ENCODE measurements at places on chromosomes 5 and 9.
A peak's percentile ranks its signal among the peaks of the same experiment; 100 is the strongest.

- DNase-seq = no peak
These were observed 1759.5 kb upstream of the C9orf72 start for GRCh38 chr9:29332789-29333188.

- no peak for DNase-seq
These were observed 5.4 kb upstream of the ZDHHC12 start for GRCh38 chr9:128729302-128729701.

- DNase-seq = no peak
These were observed at the start of gene FGF18 for GRCh38 chr5:171418982-171419687. FGF18 (plus strand) TSS chr5:171419647; CDS start chr5:171420200, 553 bp downstream.

- DNase-seq = no peak
These were observed 384.2 kb downstream of the EFNA5 start for GRCh38 chr5:107286447-107287098.

GRCh38 chr5:153632748-153633290 is 142.3 kb downstream of the GRIA1 start:
- no peak for DNase-seq

DNA sequence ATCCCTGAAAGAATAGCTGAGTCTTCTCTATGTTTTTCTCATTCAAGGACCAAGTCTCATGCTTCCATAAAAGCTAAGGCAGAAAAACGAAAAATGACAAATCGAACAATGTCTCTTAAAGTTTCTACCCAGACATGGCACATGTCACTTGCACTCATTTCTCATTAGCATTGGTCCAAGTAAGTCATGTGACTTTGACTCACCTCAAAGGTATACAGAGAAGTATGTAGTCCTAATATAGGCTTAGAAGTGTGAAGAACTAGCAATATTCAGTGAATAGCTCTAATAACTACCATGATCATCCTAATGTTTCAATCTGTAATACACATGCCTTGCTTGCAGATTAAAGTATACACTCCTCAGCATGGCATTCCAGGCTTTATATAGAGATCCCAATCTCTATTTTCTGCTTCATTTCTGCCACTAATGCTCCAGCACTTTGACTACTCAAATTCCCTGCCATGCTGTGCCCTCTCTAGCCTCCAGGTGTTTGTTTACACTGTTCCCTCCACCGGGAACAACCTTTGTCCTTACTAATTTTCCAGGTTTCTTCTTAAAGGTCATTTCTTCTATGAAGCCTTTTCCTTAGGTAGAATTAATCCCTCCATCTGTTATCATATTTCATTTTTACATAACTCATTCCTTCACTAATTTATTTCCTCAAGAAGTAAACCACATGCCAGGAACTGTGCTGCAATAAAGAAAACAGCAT is 98.9 kb downstream of the CEMIP2 start:
- DNase-seq = no peak

DNA sequence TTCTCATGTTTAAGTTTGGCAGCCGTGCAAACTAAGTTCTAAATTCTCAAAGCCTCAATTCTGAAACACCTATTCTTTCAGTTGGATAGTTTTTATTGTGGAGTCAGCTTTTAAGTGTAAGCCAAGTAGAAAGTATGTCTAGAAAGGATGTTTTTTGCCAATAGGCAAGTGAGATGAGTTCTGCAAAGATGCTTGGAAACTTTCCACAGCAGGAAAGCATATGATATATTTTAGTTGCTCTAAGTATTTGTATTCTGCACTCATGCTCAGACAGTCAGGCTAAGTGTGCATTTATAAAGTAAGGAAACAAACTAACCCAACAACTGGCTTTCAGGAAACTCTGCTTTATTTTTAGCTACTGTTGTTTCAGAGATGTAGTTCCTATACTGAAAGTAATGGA is 67.3 kb upstream of the CDH18 start:
- DNase-seq = no peak

GRCh38 chr5:128842241-128842640 is 123.0 kb upstream of the SLC27A6 start:
- DNase-seq = no peak

GRCh38 chr5:159135896-159136531 is 36.3 kb upstream of the EBF1 start:
- no peak for DNase-seq

GRCh38 chr9:89305868-89306267 is 5.1 kb upstream of the CKS2 start:
- no peak for DNase-seq

DNA sequence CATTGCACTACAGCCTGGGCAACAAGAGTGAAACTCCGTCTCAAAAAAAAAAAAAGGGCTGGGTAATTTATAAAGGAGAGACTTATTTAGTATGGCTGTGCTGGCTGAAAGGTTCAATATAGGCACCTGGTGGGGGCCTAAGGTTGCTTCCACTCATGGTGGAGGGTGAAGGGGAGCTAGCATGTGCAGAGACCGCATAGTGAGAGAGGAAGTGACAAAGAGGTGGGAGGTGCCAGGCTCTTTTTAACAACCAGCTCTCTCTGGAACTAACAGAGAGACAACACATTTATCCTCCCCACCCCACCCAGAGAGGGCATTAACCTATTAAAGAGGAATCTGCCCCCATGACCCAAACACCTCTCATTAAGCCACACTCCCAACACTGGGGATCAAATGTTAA is 28.9 kb upstream of the SERINC5 start:
- DNase-seq = no peak

GRCh38 chr5:85052826-85053225 is 668.1 kb upstream of the EDIL3 start:
- no peak for DNase-seq

- DNase-seq = no peak
These were observed 60.2 kb downstream of the KCNIP1 start for GRCh38 chr5:170563824-170564567.

GRCh38 chr9:115034801-115035200 is 83.2 kb downstream of the TNC start:
- no peak for DNase-seq

DNA sequence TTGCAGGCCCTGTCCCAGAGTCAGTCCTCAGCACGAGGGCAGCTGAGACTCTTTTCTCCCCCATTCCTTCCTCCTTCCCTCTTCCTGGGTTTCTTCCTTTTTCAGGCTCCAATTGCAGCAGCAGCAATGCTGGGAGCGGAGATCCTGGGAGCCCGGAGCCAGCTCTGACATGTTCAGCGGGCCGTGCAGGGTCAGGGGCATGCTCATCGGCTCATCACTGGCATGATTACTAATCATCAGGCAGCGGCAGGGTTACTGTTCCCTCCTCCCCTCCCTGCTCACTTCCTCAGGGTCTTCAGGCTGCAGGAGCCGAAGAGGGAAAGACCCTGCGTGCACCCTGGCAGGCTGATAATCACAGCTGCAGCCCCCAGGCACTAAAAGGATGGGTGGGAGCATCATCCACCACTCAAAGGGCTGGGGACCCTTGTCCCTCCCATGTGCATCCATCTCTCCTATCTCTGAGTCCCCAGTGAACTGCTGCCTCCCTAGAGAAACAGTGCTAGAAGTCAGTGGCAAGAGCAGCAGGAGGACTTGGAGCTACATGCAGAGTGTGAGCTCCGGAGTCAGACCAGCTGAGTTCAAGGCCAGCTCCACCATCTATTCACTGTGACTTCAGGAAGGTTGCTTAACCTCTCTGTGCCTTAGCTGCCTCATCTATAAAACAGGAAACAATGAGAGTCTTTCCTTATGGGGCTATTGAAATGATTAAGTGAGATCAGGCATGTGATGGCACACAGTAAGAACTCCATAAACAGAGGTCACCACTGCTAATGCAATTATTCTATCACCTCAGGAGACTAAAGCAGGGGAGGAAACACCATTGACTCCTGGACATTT is 7.8 kb upstream of the KCNIP1 start:
- no peak for DNase-seq

DNA sequence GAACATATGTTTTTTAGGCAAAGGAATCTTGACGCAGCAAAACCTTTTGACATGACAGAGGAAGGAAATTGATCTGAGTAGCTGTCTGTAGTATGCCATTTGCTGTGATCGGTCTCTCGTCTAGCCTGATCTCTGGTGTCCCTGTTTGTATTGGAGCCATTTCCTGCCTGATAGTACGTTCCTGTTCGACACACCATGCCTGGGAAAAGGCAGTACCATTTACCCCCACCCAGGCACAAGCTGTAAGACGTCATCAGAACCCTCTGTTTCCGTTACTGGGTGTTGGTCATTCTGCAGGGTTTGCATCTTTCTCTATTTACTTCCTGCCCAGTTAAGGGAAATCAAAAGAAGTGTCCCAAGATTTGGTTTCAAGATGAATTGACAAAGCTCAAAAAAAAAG is 129.7 kb downstream of the CEMIP2 start:
- DNase-seq = no peak

- peak; percentile 38 for DNase-seq
These were observed 201.6 kb upstream of the IRX1 start for GRCh38 chr5:3393920-3394597.

GRCh38 chr9:91131433-91131839 is 230.3 kb downstream of the AUH start:
- DNase-seq = no peak

Measured in NCI-H187 treated with DMSO at 0.1 percent for 48 hours (cell line).